ENCODE measurements at places on chromosomes 5 and 9.

DNA sequence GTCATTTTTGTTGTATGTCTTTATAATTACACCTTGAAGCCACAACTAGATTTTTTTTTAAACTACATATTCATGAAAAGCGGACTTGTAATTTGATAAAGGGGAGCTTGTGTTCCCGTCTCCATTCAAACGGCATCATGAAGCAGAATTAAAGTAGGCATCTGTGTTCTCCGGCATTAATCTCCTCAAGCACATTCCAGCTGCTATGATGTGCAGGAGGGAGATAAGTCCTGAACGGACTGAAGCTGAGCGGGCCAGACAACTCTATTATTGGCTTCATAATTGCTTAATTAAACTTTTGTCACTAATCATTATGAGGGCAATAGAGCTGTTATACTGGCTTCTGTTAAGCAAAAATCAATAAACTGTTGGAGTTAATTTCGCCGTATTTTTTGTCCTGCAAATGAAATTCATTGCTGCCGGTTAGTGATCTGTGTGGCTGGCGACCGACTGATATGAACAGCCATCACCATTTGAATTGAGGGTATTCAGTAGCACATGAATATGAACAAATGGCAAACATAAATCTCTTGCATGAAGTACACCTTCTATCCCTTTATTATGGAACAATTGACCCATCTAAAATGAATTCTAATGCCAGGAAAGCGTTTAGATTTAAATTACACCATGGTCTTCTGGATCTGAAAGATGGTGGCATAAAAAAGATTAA is 408.8 kb upstream of the IRX1 start:
- H3K4me1 ChIP-seq, result no peaks in the 10 kb centered on the region
- no peak for DNase-seq
- H3K27me3 ChIP-seq, result no peaks in the 10 kb centered on the region

- no peaks in the 10 kb centered on the region for H3K36me3 ChIP-seq
- DNase-seq, result no peak
- peaks cover 5% of the 10 kb centered on the region for H3K4me1 ChIP-seq
- no peaks in the 10 kb centered on the region for H3K27me3 ChIP-seq
- no peak overlapping the region for H3K4me3 ChIP-seq
- H3K27ac ChIP-seq, result no peak overlapping the region
Measured at GRCh38 chr9:91155746-91156376, 205.9 kb downstream of the AUH start.

- DNase-seq, result no peak
- H3K4me1 ChIP-seq, result no peaks in the 10 kb centered on the region
- no peak overlapping the region for H3K27ac ChIP-seq
- H3K4me3 ChIP-seq, result no peak overlapping the region
Measured at GRCh38 chr5:143629871-143630659, 181.9 kb upstream of the HMHB1 start.

GRCh38 chr9:32906213-32906612 is 95.2 kb downstream of the APTX start:
- no peaks in the 10 kb centered on the region for H3K4me1 ChIP-seq
- H3K4me3 ChIP-seq, result no peak overlapping the region
- H3K36me3 ChIP-seq, result no peaks in the 10 kb centered on the region

GRCh38 chr5:79408028-79408427 is 105.9 kb downstream of the HOMER1 start:
- no peak overlapping the region for H3K27ac ChIP-seq
- H3K36me3 ChIP-seq, result peaks cover 2% of the 10 kb centered on the region
- no peak for DNase-seq
- no peaks in the 10 kb centered on the region for H3K27me3 ChIP-seq
- H3K4me3 ChIP-seq, result no peak overlapping the region

DNA sequence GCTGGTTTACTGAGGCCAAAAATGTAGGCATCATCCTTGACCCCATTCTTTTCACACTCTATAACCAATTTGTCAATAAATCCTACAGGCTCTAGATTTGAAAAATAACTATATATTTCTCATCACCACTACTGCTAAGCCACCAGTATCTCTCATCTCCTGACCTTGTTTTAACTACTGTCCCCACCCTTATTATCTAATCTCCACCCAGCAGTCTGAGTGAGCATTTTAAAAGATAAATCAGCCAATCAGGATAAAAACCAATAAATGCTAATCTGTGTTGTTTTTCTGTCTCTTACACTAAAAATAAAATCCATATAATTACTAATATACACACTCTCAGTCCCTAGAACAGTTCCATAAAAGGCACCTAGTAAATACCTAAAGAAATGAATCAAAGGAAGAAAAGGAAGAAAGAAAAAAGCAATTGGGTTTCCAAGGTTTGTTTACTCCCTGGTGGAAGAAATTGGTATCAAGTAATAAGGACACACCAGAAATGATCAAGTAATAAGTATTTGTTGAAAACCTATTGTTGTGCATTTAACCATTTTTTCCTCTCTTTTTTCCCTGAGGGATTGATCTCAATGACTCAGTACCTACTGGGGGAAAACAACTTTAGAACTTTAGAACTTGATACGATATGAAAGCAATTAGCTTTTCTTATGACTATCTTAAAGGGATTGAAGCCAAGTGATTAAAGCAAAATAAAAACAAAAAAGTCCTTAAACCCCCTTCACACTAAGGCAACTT is 19.3 kb downstream of the MRPS27 start:
- DNase-seq, result no peak
- no peaks in the 10 kb centered on the region for H3K36me3 ChIP-seq
- no peak overlapping the region for H3K27ac ChIP-seq
- H3K4me1 ChIP-seq, result no peaks in the 10 kb centered on the region
- no peaks in the 10 kb centered on the region for H3K27me3 ChIP-seq
- no peak overlapping the region for H3K4me3 ChIP-seq

DNA sequence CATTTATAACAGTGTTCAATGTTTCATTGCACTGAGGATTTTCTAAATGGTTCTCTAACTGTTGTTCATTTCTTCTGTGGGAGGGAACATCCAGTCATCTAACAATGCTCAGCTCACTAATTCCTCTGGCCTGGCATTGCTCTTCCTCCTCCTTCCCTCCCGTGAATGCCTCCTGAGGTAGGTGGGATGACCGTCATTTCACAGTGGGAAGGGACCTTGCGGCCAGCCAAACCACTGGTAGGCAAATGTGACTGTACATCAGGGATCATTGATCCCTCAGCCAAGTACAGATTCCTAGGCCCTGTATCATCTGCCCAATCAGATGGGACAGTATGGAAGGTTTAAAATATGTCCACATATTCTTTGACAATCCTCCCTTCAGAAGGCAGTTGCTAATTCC is 23.7 kb upstream of the VDAC1 start:
- no peak overlapping the region for H3K4me3 ChIP-seq
- no peaks in the 10 kb centered on the region for H3K4me1 ChIP-seq
- no peak for DNase-seq
- no peaks in the 10 kb centered on the region for H3K27me3 ChIP-seq

- no peaks in the 10 kb centered on the region for H3K36me3 ChIP-seq
- H3K4me1 ChIP-seq, result no peaks in the 10 kb centered on the region
- H3K4me3 ChIP-seq, result no peak overlapping the region
- H3K27me3 ChIP-seq, result no peaks in the 10 kb centered on the region
- H3K27ac ChIP-seq, result no peak overlapping the region
Measured at GRCh38 chr9:37152365-37152764, 32.0 kb downstream of the ZCCHC7 start.

DNA sequence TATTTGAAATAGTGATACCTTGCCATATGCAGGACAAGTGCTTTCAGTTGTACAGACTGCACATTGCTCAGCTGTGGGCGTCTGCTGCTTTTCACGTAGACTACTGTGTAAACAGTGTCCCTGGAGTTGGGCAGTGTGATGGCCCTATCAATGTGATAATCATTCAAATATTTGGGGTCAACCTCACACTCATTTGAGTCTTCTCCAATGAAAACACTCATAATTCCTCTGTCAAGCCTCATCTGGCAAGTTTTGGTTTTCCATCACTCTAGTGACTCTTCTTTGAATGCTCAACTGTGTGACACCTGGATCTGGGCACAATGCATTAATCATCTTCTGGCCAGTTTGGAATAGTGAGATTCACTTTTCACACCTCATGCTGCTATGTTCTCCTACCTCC is 64.4 kb downstream of the UGCG start:
- H3K4me3 ChIP-seq, result no peak overlapping the region
- peaks cover 14% of the 10 kb centered on the region for H3K4me1 ChIP-seq
- H3K27me3 ChIP-seq, result no peaks in the 10 kb centered on the region
- no peak overlapping the region for H3K27ac ChIP-seq

- H3K4me1 ChIP-seq, result peaks cover 14% of the 10 kb centered on the region
- H3K36me3 ChIP-seq, result no peaks in the 10 kb centered on the region
- H3K4me3 ChIP-seq, result no peak overlapping the region
- no peak for DNase-seq
- H3K27me3 ChIP-seq, result no peaks in the 10 kb centered on the region
Measured at GRCh38 chr5:82376307-82376706, 98.2 kb upstream of the RPS23 start.

GRCh38 chr5:57317341-57317740 is 143.5 kb downstream of the GPBP1 start:
- H3K27ac ChIP-seq, result no peak overlapping the region
- DNase-seq, result no peak
- no peaks in the 10 kb centered on the region for H3K36me3 ChIP-seq
- no peaks in the 10 kb centered on the region for H3K4me1 ChIP-seq
- no peaks in the 10 kb centered on the region for H3K27me3 ChIP-seq

GRCh38 chr9:114170771-114171461 is 15.6 kb downstream of the COL27A1 start:
- H3K27ac ChIP-seq, result no peak overlapping the region
- H3K4me3 ChIP-seq, result no peak overlapping the region
- no peaks in the 10 kb centered on the region for H3K36me3 ChIP-seq
- H3K4me1 ChIP-seq, result peaks cover 98% of the 10 kb centered on the region
- no peaks in the 10 kb centered on the region for H3K27me3 ChIP-seq
- DNase-seq, result no peak

- H3K4me3 ChIP-seq, result no peak overlapping the region
- H3K27me3 ChIP-seq, result no peaks in the 10 kb centered on the region
- DNase-seq, result no peak
- H3K27ac ChIP-seq, result no peak overlapping the region
- no peaks in the 10 kb centered on the region for H3K4me1 ChIP-seq
Measured at GRCh38 chr5:56328753-56329560, 95.8 kb upstream of the ANKRD55 start.

DNA sequence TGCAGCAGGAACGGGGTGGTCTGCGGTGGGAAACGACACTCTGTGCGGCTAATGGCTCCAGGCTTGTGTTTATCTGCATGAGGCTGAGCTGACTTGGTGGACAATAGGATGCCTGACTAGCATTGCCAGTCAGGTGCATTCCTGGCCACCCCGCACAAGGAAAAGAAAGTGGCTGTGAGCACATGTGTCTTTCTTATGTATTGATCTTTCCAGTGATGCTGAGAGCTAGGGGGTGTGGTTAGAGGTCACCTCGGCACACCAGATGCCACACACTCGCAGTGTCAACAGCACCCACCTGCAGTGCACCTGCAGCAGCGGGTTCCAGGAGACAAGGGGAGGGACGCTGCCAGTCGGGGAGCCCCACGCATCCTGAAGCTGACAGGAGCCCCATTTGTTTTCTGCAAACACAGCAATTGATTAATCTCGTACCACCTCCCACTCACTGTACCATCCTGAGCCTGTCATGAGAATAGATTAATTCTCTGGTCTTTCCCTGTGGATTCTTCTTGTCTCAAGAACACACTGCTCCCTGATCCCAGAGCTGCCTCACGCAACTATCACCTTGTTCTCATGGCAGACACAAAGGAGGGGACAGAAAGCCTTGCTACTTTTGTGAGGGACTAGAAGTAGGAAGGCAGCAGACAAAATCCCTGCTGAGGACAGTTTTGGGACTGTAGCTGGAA is 251.7 kb upstream of the WWC1 start:
- no peaks in the 10 kb centered on the region for H3K36me3 ChIP-seq
- no peak overlapping the region for H3K4me3 ChIP-seq
- no peaks in the 10 kb centered on the region for H3K4me1 ChIP-seq
- DNase-seq, result no peak
- no peaks in the 10 kb centered on the region for H3K27me3 ChIP-seq

DNA sequence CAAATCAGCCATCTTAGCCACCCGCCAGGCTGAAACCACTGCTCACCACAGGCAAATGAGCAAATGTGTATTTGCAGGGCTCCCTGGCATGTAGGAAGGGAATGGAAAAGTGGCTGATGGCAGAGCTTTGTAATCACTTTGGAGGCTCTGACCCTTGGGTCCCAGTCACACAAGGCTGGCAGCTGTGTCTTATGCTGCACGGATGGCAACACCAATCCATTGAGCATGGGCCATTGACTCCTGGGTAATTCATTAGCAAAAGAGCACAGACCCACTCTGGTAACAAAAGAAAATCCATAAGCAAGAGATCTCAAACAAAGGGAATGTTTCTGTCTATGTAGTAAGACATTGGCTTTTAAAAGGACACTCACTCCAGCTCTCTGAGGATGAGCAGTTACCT is 57.6 kb downstream of the SPOCK1 start:
- H3K36me3 ChIP-seq, result no peaks in the 10 kb centered on the region
- no peak overlapping the region for H3K27ac ChIP-seq
- H3K4me3 ChIP-seq, result no peak overlapping the region
- no peaks in the 10 kb centered on the region for H3K4me1 ChIP-seq
- no peak for DNase-seq

DNA sequence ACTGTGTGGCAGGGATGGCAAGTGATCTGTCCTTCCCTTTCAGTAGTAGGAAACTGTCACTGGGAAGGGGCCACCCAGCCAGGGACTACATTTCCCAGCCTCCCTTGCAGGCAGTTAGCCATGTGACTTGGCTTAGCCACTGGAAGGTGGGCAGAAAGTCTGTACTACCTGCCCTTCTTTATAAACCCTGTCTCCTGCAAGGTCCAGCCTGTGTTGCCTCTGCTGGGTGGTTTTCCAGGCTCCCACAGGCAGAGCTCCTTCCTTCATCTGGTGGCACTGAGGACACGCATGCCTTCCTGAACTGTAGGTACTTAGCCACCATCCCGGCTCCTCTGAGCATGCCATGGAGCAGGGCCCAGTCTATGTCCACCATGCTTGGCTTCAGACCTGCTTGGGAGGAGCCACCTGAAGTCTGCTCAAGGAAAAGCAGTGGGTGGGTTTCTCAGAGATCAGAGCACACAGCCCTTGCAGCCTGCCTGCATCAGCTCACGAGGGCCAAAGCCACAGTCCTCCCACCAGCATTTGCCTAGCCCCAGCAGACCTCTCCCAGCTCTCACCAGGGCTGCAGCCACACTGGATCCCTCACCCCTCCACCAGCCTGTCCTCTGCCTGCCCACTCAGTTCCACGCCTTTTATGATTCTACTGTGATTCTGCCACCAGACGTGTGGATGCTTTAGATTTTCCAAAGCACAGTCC is 16.7 kb upstream of the SLC25A51 start:
- no peaks in the 10 kb centered on the region for H3K4me1 ChIP-seq
- no peaks in the 10 kb centered on the region for H3K27me3 ChIP-seq
- no peak overlapping the region for H3K27ac ChIP-seq
- no peak for DNase-seq

- DNase-seq, result no peak
- H3K27me3 ChIP-seq, result no peaks in the 10 kb centered on the region
- no peaks in the 10 kb centered on the region for H3K36me3 ChIP-seq
- H3K4me1 ChIP-seq, result no peaks in the 10 kb centered on the region
Measured at GRCh38 chr9:1513105-1513504, 462.9 kb downstream of the DMRT2 start.

Measured in thoracic aorta (tissue), 2 donors.